NCI-H1417 (cell line): ENCODE measurements at places on chromosomes 2 and 18.

GRCh38 chr2:237403024-237403882 is 10.7 kb downstream of the COL6A3 start:
- DNase-seq, result no peak

DNA sequence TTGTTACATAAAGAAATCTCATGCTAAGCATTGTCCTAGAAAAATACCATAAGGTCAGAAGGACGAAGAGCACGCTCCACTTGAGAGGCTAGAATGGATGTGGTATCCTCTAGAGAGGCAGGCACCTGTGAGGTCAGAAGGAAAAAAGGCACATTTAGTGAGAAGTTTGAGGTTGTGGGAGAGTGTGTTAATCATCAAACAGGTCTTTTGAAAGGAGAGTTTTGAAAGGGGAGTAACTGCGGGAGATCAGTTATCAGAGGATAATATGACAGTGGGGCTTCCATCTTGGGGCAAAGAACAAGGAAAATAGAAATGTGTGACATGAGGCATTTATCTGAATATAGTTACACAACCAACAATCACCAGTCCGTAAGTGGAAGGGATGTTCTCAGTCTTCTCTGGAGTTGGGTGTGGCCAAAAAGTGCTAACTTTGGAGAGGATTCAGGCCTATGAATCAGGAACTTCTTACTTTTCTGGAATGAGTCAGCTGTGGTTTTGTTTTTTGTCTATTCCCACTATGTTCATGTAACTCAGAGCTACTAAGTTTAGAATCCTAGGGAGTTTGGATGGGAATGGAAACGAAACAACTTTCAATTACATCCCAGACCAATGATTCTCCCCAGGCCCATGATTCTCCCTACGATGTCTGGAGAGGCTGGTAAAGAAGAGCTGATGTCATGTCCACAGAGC is 451.4 kb upstream of the ST6GAL2 start:
- no peak for DNase-seq

GRCh38 chr2:150388289-150388625 is 99.2 kb downstream of the RND3 start:
- peak; percentile 4 for DNase-seq

- no peak for DNase-seq
These were observed 1.4 kb downstream of the NEURL3 start for GRCh38 chr2:96503637-96504243.

DNA sequence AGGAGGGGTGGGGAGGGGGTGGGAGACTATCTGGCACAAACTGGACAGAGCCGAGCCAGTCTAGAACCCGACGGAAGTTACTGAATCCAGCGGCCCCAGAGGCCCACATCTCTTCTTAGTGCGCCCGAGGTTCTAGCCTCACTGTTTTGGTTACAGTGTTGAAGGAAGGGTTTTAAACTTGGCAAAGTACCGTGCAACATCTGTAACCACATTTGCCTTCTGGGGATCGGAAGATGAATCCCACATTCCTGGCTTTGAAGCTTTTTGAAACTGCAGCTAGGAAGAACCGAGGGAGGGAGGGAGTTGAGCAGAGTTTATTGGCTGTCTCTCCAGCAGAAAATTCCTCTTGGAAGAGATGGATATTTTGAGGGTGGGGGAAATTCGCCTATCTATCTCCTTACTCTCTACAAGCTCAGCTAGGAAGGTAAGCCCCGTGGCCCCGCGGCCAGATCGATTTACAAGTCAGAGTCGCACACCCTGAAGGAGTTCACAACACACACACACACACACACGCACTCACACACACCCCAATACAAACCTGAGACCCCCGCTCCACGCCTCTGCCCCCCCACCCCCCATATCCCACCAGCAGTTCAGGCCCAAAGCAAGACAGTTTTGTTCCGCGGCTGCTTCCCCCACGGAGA is 1.0 kb downstream of the ACVR1 start:
- peak; percentile 2 for DNase-seq

- DNase-seq, result no peak
These were observed 128.2 kb downstream of the GALR1 start for GRCh38 chr18:77377813-77378212.

- DNase-seq, result no peak
These were observed 43.5 kb downstream of the ASAP2 start for GRCh38 chr2:9250091-9250490.

GRCh38 chr2:45263147-45263546 is 253.9 kb upstream of the SIX2 start:
- no peak for DNase-seq
